ENCODE measurements at places on chromosomes 4 and X.

- no peak for DNase-seq
Observed at GRCh38 chr4:2756691-2757350, 685 bp upstream of the TNIP2 start.

- DNase-seq: no peak
Observed at GRCh38 chrX:42027367-42028000, 104.1 kb upstream of the CASK start.

GRCh38 chr4:122131562-122132157 lies 20.5 kb upstream of the BLTP1 start:
- no peak for DNase-seq

DNA sequence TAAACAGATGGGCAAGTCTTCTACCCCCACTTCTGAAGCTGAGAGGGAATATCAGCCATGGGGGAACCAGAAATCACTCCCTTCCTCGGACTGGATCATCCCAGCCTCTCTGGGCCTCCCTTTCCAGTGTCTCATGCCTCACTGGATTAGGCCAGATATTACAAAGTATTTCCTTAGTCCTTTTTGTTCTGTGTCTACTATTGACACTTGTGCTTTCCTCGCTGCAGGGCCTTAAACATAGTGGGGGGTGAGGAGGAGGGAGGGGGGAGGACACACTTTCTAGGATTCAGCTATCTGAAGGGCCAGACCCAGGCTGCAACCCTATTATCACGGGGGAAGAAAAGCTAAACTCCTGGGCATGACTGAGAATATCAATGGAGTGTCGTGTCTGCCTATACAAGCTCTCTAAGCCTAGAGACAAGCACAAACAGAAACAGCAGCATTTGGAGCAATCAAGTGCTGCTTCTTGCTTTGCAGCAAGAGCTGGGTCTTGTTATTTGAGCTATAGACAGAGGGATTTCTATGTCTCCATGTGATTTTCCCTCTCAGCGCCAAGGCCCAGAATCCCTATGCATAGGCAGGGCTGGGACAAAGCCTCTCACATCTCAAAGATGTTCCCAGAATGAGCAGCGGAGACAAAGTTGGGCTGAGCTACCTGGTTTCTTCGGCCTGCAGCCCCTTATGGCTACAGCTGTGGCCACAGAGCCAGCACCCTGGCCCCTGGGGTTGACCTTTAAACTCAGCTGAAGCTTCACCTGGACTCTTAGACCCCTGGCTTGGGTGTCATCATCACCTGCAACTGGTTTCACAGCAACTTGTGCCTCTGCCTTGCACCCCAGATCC lies 20.2 kb downstream of the PJA1 start:
- DNase-seq: no peak

- DNase-seq: no peak
Observed at GRCh38 chr4:77481856-77482255, 123.8 kb upstream of the CXCL13 start.

GRCh38 chr4:62618042-62618441 lies 1417.9 kb downstream of the ADGRL3 start:
- no peak for DNase-seq

DNA sequence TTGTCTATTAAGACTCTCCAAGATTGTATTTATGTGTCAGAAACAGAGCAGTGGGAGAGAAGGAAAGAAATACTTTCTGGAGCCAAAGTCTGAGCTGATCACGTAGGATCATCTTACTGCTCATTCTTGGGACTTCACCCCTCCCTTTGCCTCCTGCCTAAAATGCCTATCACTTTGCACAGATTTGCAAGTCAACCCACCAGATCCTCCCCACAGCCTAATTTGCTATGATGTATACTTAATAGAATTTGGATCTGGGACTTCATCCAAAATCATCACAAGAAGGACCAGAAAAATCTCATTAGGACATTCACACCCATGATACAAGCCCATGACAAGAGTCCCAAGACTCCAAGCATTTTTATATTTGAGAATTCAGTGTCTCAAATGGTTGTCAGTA lies 290.2 kb downstream of the FBXW7 start:
- no peak for DNase-seq

DNA sequence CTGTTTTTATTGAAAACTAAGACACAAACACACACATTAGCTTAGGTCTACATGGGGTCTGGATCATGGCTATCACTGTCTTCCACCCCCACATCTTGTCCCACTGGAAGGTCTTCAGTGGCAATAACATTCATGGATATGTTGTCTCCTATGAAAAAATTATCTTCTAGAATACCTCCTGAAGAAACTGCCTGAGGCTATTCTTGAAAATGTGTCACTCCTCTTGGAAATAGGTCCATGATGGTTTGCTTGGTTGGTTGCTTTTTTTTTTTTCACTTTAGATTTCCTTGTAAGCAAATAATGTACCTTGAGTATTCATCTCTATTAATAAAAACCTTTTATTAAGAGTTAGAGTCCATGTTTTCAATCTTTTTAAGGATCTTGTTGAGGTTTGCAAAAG lies 195.3 kb upstream of the PDE5A start:
- no peak for DNase-seq

DNA sequence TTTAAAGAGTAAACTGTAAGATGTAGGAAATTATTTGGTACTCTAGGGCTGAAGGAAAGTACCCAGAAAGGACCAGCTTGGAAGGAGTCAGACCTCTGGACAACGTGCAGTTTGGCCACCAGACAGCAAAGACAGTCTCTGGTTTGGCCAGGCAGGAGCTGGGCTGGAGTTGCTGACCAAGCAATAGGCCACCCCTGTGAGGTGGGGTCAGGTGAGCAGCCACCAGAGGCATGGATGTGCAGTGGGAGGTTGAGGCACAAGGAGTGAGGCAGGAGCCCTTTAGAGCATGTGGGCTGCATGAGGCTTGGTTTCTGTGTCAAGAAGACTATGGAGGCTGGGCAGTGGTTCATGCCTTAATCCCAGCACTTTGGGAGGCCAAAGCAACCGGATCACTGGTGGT lies 17.7 kb upstream of the MRFAP1 start:
- DNase-seq: no peak

DNA sequence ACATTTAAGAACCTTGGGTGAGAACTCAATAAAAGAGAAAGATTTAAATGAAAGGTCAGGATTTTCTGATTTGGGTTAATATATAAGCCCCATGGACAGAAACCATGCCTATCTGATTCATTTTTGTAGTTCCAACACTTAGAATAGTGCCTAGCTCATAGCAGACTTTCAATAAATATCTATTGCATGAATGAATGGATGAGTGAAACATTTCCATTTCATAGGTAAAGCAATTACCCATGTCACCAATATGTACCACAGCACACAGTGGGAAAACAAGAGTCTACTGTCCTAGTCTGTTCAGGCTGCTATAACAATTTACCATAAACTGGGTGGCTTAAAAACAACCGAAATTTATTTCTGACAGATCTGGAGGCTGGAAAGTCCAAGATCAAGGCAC lies 63.9 kb upstream of the PTPN13 start:
- DNase-seq: no peak

DNA sequence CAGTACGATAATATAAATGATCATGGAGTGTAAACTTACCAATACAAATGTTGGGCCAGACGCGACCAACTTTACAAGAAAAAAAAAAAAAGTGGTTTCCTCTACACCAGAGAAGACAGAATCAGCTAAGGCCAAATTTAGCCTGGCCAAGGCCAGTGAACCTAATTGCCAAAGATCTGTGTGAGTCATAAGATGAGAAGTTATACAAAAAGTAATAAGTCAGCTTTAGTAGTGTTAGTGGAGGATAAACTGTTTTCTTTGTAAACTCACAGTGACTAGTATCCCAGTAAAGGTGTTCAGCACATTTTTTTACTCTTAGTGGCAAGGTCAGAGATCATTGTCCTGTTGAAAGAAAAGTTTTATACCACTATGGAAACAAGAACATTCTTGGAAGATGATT lies 531.4 kb upstream of the TECRL start:
- DNase-seq: no peak

- DNase-seq: no peak
Observed at GRCh38 chr4:86561256-86561655, 32.9 kb upstream of the PTPN13 start.

DNA sequence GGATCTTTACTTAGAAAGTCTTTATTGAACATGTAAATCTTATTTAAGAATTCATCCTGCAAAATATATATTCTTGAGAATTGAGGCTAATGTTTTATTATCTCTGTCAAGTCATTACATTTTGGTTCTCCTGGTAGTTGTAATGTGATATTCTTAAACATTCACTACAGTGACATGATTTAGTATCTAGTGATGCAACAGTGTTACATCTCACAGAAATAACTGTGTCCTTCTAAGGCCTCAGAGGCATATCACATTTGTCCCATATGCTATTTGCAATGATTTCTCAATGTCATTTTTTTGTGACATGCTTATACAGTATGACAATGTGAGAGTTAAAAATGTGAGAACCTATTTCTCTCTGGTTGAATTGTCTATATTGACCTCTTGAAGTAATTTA lies 34.1 kb downstream of the PRRG1 start:
- DNase-seq: no peak

GRCh38 chrX:124028182-124028581 lies 66.7 kb downstream of the STAG2 start:
- DNase-seq: no peak

GRCh38 chrX:42536286-42536685 lies 241.7 kb downstream of the PPP1R2C start:
- no peak for DNase-seq

- DNase-seq: no peak
Observed at GRCh38 chrX:116009861-116010710, 160.5 kb upstream of the AGTR2 start.

DNA sequence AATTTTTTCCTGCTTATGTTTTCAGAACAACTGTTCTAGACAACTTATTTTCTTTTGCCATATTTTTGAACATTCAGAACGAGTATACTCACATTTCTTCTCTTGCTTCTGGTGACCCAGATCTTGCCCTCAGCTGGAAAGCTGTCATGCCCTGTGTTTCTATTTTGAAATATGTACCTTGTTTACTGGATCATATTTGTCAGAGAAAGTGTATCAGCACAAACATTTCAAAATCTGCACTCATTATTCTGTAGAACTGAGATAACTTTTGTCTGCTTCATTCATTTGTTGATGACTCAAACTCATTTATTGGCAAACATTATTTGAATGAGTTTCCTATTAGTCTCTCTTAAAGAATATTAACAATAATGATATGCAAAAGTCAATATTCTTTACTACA lies 46.2 kb upstream of the FAM9A start:
- DNase-seq: no peak

DNA sequence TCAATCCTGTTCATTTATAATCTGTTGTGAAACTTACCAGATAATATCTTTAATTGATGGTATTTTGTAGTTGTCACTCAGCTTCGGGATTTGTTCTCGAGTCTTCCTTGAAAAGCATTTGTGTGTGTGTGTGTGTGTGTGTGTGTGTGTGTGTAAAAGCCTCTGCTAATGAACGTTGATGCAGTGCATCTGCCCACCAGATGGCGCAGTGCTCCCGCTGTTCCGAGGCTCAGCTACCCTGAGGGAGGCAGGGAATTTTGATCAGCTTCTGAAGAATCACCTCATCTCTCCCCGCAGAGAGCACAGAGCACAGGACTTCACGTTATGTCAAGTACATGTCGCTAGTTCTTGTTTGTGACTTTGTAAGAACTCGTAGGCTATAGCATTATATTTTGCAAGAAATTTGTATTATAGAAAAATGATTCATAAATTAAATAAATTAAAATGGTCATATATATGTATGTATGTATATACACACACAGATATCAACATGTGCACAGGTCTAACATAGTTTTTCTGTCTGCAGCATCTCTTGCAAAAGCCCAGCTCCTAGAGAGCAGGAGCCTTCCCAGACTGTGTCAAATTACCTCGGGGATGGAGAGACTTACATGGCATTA lies 316.7 kb upstream of the IGFBP7 start:
- no peak for DNase-seq

DNA sequence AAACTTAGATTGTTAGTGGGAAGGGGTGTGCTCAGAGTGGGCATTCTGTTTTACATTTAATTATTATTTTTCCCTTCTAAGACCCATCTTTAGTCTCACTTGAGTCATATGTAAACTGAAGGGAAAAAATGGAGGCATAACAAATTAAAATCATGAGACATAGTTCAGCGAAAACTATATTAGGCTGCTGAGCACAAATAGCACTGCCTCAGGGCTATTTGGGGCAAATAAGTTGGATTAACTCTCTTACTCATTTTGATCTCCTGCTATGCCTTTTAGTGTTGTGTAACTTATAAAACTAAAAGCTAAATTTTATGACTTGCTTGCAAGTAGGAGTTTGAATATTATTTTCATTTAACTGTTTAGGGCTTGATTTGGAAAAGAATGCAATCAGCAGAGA lies 1329.2 kb upstream of the PCDH7 start:
- peak; percentile 64 for DNase-seq

GRCh38 chr4:79248610-79249009 lies 77.3 kb downstream of the NAA11 start:
- DNase-seq: no peak

GRCh38 chrX:1264556-1264955 lies 4.1 kb upstream of the CSF2RA start:
- DNase-seq: no peak

DNA sequence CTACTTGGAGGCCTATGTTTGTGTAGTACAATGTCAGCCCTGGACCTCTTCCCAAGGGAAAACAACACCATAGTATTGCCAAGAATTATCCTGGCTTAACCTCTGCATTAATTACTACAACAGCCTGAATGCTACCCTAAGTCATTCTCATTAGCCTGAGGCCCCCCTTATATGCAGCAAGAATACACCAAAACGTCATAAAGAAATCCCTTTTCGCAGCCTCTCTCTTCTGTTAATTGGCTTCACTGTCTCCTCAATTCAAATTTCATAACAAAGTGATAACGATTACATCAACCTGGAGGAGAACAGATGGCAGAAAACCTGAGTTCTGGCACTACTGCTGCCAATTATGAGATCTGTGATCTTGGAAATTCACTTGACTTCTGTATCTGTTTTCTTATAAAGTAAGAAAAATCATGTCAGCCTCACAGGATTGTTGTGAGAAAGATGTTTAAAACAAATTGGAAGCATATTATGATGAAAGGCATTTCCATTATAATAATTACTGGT lies 1663.1 kb downstream of the STIM2 start:
- no peak for DNase-seq

DNA sequence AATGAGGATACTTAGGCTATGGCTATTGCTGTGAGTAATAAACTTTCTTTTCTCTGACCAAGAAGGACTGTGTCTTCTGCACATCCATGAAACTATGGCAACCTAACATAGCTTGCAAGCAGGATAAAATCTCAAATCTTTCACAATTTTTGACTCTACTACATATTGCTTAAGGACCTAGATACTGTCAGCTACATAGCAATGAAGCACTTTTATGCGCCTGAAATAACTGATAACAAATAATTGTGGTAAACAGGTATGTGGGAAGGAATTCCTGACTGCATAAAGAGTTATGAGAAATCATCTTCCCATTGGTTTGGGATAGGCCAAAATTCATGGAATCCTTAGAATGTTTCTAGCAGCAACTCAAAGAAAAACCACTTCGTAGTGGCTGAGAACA lies 41.2 kb upstream of the PDGFC start:
- DNase-seq: peak; percentile 45

GRCh38 chrX:75547783-75548182 lies 24.9 kb upstream of the ZDHHC15 start:
- DNase-seq: no peak

- no peak for DNase-seq
Observed at GRCh38 chr4:178976861-178977260, 1534.6 kb upstream of the AGA start.
